NCI-H1930 (cell line): ENCODE measurements at places on chromosomes 12 and 14.

DNA sequence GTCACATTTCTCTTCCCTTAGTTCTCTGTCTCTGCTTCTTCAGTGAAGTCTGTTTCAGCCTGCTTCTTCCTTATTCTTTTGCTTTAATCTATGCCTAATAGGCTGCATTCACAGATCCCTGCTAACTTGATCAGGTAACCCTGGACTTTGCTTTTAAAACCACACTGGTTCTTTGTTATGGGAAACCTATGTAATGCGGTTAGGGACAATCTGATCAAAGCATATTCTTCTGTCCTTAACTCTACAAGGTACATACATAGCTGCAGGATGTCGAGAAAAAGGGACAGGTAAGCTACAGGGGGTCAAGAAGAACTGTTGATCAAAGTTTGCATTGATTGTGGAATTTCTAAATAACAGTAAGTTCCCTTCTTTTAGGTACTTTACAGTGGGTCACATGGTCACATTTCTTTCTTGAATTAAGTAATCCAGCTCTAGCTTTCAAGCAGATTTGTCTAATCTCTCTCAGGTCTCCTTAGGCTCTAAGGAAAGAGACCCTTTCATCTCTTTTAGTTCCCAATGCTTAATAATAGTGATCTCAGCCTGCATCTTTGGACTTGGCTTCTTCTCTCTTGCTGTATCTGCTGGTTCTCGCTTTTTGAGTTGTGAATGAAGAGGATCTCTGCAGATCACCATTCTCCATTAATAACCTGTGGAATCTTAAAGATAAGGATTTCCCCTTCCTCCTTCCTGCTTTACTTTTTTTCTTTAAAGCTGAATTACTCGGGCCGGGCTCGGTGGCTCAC is 3.8 kb downstream of the COPZ1 start:
- no peak for DNase-seq

DNA sequence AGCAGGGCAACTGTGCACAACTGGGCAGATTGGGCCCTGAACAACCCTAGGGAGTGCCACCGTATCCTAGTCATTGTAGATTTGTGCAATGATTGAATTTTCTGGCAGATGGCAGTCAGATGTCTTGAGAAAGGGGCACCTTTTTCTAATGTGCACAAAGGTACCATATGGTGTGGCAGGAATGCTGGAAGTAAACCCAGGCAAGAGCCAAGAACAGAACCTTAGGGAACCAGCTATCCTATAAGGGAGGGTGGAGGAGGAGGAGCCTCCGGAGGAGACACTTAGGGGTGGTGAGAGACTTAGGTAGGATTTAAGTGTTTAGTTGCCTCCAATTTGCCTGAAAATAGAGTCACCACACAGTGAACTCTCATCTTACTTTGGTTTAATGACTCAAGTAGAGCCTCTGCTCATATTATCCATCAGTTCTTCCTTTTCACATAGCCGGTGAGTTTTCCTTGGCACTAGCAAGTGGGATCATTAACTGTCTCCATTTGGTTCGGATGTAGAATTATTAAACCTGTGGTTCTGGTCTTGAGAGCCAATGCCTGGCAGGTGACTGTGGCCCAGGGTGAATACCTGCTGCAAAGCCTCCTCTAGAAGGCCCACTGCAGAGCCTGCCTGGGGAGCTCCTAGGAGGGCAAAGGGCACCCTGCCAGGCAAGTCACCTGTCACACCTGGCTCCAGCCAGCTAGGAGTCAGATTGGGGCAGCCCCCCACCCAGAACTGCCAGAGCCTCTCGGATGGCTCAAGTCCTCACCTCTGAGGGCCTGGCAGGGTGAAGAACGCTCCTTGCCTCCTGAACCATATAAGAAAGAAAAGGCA is 184.4 kb upstream of the HIF1A start:
- DNase-seq = no peak

DNA sequence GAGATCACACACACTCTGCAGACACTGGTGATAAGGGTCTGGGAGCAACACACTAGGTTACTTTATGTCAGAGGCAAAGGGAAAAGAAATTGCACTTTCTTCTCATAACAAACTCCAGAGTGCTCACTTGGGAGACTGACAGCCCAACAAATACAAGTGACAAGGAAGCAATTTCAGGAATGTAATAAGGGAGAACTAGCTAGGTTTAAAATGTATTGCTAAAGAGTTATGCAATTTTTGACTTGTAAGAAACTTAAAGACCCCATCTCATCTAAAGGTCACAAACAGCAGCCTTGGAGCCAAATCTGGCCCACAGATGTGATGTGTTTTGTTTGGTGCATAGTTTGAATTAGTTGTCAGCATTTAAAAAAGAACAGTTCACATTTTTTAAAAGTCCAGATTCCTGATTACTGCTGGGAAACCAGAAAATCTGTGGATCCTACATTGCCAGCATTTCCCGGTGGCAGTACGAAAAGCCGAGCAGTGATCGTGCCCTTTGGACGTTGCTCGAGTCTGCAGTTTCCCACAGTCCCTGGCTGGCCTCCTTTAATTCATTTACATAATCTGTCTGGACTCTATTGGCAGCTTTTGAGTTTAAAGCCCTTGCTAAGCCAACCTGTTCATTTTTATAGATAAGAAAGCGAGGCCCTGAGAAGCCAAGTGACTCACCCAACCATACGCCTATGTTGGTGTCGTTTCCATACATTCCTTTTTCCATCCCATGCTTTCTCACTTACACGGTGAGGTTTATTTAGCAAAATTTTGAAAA is 42.0 kb upstream of the ETV6 start:
- no peak for DNase-seq

DNA sequence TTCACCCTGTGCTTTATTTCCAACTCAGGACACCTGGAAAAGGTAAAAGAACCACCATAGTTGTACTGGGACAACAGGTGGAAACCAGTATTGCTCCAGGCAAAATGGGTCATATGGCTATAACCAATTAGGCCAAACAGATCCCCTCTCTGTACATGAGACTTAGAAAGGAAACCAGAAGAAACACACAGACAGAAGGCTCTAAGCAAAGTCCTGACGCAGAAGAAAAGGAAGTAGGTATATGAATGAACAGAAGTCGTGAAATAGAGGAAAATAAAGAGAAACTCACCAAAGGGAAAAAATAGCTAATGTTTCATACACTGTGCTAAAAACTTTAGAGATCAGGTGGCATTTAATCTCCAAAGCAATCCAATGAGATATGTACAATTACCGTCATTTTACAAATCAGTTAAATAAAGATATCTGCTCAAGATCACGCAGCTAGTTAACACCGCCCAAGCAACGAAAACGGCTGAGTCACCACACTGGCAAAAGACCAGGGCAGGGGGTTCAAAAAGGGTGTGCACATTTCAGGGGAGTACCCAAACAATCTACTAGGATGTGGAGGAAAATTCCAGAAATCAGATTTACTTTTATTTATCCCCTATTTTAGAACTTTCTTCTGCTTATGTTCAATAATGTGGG is 82.3 kb downstream of the ITPR2 start:
- no peak for DNase-seq

DNA sequence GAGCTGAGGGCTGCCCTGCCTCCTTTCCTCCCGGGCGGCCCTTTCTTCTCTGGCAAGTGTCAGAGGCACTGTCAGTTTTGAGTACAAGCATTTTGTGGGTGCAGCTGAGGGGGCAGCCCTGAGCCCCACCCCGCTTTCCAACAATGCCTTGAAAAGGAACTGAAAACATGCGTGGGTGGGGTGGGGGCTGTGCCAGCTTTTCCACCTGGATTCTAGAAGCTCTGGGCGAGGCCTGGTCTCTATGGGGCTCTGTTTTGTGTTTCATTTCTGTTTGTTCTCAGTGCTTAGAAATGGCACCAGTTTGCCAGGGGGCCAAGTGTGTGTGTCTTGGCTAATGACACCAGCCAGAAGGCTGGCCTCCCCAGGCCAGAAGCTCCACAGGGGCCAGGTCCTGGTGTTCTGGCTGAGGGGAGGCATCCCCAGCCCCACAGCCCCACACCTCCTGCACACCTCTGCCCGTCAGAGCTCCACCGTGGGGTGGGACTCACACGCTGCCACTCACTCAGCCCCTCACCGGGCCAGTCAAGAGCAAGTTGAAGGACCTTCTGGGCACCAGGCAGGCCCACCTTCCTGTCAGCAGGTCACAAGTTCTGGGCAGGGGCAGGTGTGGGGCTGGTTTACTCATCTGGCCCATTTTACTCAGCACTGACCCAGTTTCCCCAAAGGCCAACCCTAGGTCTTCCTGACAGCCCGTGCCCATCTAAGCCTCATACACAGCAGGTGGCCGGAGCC is 155.1 kb downstream of the CALM1 start:
- DNase-seq = no peak

DNA sequence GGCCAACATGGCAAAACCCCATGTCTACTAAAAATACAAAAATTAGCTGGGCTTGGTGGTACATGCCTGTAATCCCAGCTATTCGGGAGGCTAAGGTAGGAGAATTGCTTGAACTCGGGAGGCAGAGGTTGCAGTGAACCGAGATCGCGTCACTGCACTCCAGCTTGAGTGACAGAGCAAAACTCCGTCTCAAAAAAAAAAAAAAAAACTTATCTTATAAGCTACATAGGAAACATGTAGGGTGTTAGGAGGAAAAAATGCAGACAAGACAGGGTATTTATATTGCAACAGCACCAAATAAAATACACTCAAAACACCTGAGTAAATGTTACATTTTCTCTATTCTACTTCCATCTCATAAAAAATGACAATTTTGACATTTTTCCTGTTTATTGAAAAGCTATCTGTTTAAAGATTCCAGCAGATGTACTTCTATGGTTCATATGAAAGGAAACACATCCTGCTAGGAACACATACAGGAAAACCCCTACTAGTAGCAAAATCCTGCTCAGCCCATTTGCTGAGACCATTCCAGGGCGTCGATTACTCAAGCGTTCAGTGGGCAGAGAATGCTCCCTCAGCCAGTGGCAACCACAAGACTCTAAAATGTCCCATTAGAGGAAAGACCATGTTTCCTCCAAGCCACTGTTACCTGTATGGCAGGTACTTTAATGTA is 19.7 kb downstream of the CORO1C start:
- DNase-seq = no peak

DNA sequence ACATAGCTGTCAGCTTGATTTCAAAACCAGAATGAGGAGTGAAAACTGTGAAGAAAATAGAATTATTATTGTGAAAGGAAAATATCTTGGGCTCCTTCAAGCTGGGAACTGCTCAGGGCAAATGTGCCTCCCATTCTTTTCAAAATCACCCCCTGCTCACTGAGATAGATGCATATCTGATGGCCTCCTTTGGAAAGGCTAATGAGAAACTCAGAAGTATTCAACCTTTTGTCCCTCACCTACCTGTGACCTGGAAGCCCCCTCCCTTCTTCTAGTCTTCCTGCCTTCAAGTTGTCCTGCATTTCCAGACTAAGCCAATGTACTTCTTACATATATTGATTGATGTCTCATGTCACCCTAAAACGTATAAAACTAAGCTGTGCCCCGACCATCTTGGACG is 81.1 kb upstream of the C14orf132 start:
- no peak for DNase-seq

- DNase-seq = no peak
These were observed 25.2 kb upstream of the SCFD1 start for GRCh38 chr14:30596935-30597334.

DNA sequence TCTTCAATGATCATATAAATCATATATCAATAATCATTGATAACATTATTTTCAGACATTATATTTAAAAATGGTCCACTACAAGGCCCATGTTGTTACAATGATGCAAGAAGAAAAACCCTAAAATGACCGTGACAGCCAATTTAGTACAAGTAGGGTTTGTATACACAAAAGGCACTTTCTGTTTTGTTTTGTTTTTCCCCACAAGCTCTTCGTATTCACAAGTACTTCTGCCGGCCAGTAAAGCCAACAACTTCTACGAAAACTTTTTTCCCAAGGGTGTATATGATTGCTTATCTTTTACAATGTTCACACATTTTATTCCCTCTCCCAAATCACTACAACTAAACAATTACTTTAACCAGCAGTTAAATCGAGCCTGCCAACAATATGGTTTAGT is 9.6 kb downstream of the PTPRB start:
- no peak for DNase-seq

- DNase-seq = no peak
These were observed 183.1 kb downstream of the TMEM121 start for GRCh38 chr14:105709281-105710118.

DNA sequence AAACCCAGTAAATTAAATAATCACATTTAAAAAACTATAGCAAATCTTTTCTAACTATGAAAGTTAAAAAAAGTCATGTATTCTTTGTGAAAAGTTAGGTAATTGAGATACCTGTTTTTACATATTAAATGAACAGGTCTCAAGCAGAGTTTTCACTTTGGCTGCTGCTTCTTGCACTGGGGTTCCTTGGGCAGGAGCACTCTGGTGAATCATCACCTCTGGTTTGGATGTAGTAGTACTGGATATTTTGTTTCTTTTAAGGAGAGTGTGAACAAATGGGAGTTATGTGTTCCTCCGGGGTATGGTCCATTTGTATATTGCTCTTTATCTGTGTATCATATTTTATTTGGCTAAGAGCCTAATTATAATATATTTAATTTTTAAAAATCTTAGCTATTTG is 82.7 kb downstream of the FUT8 start:
- DNase-seq = no peak

DNA sequence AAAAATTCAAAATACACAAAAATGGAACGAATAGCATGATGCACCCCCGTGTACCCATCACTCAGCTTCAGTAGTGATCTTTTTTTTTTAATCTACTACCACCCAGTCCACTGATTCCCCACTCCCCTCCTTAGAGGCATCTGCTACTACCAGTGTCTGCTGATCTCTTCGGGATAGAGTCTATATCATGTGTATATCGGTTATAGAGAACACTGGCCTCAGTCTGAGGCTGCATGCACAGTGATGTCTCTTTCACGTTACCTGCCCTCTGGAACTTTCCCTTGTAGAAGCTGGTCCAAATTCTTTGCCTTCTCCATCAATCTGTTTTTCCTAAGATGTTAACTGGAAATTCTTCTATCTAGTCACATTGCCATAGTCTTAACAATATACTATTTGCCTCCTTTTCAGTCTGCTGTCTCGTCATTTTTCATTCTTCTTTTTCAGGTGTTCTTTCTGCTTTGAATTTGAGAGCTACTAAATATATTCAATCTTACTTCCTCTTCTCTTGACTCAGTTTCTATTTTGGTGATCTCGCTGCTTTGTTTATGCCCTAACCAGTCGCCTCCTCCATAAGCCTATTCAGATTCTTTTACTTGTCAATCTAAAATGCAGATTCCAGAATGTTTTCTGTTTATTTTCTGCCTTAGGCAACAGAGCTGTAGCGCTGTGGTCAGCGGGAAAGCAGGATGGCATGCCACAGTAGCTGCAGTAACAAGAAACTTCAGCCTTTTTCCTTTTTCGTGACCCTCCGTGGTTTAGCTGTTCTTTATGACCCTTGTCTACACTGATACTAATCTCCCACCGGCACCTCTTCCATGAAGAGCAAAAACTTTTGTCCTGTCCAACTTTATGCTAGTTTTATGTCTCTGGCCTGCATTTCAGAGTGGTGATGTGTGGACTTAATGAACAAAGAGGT is 67.0 kb downstream of the FBXW8 start:
- DNase-seq = no peak

DNA sequence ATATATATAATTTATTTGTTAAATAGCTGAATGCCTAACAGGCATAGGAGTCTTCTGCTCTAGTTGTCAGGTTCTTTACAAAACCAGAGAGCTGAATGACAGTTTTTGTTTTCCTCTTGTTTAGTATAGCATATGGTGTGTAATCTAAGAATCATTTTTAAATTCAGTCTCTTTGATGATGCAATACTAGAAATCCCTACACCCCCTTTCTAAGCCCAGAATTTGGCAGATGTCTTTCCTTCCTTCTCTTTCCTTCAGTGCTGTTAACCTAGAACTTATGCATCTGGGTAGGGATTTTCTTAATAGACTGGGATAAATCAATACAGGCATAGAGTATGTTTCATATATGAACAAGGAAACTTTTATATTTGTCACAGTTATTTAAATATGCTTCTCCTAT is 198.1 kb downstream of the KCNH5 start:
- DNase-seq = no peak
